ENCODE measurements at places on chromosomes 7 and 10.

- DNase-seq: no peak
Observed at GRCh38 chr7:108716783-108717182, 147.1 kb downstream of the DNAJB9 start.

DNA sequence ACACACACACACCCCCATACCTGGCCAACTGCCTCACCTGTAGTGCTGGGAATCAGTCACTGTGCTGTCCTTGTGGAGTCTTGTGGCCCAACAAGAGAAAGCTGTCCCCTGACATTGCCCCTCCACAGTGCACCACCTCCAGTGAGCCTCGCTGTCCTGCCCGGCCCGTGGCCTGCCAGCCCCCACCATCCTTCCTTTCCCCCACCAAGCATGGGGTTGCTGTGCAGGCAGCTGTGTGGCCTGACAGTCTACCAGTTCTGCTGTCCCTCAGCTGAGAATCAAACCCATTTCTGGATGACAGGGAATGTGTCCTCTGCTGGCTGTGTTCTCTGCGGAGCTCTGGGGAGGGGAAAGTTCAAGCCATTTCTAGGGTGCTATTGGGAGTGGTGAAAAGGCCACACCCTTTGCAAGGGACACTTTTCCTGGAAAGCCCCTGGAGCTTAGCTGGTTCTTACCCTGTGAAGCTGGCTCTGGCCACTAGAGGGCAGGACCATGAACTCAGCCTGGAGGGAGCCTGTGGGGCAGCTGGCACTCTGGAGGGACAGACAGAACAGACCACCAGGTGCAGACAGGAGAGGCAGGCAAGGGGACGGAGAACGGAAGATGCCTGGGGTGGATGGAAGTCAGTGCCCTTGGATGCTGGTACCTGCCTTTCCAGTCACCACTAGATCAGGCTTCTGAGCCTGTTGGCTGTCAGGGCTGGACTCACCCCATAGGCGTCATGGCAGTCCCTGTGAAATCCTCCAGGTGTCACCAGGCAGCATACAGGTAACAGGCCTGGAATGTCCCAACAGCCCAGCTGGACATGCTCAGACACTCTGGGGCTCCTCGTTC is 10.5 kb upstream of the MTPAP start:
- DNase-seq: peak; percentile 26

DNA sequence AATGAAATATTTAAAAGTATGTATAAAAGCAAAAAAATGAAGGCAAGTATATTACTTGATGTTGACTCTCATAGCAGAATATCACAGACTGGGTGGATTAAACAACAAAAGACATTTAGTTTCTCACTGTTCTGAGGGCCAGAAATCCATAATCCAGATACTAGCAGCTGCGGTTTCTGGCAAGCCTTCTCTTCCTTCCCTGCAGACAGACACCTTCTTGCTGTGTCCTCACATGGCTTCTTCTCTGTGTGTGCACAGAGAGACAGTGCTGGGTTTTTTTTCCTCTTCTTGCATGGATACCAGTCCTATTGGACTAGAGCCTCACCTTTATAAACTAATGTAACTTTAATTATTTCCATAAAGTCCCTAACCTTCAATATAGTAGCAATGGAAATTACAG is 127.9 kb upstream of the AKR1E2 start:
- no peak for DNase-seq

- DNase-seq: no peak
Observed at GRCh38 chr7:78134774-78135173, 336.2 kb downstream of the PHTF2 start.
